ENCODE measurements at places on chromosomes 3 and 15.

DNA sequence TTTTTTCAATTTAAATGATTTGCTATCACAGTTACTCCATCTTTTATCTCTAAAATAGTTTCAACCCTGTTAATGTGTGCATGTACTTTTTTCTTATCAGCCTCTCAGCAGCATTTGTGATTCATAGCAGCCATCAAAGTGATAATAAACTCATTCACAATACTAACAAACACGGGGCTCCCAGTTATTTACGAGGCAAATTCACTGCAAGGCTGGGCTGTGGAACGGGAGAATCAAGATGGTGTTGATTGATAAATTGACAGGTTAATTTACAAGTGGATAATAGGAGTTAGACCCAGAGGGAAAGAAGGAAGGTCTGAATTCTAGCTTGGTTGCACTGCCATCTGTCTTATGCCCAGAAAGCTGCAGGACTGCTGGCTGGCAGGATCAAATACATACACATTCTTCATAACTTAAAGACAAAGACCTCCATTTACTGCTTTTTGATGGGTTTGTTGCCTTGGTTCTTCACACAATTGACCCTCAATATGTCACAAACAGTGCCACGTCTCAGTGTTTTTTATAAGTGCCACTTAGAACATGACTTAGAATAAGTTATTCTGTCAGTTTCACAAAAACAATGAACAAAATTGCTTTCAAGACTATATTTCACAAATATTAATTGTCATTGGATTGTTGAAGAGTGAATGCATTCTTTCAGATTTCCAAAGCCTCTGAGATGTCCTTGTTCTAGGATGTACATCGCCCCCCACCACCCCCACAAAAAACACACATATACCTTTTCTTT is 562.8 kb downstream of the NR2F2 start:
- peak; percentile 6 for DNase-seq

GRCh38 chr15:27679731-27680471 is 419.2 kb downstream of the OCA2 start:
- no peak for DNase-seq

DNA sequence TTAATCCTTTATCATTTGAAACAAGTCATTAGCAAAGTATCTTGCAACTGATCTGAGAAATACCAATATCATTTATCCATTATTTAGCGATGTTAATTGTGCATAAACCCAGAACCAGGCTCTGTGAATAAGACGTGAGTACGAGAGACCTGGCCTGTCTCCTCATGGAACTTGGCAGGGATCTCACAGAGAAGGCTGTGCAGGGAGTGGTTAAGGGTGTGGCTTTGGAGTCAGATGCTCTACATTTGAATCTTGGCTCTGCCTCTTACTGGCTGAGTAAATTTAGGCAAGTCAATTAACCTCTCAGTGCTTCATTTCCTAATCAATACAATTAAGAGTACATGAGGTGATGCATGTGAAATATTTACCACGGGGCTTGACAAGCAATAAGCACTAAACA is 39.9 kb upstream of the TBL1XR1 start:
- DNase-seq = no peak

DNA sequence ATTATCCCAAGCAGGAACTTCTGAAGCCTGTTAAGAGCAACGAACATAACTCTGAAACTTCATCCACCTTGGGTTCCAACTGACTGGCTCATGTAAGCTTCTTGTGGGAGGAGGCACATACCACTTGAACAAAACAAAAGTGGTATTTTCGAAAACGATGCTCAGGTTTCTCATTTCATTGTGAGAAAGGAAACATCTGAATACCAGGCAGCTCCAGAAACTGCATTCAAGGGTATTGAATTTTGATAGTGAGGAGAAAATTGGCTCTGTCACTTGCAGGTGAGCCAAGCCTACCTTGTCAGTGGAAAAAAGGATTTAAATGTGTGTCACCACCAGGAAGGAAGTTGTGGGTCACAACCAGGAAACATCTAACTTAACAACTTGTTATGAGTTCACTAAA is 218.1 kb upstream of the SATB1 start:
- DNase-seq = no peak

DNA sequence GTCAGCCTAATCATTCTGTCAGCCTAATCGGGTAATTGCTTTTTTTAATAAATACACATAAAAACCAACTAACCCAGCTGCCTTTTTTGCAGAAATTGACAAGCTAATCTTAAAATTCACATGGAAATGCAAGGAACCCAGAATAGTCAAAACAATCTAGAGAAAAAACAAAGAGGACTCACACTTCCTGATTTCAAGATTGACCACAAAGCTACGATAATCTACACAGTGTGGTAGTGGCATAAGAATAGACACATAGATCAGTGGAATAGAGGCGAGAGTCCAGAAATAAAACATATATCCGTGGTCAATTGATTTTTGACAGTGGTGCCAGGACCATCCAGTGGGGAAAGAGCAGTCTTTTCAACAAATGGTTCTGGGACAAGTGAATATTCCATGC is 2.4 kb upstream of the C3orf20 start:
- DNase-seq = no peak

DNA sequence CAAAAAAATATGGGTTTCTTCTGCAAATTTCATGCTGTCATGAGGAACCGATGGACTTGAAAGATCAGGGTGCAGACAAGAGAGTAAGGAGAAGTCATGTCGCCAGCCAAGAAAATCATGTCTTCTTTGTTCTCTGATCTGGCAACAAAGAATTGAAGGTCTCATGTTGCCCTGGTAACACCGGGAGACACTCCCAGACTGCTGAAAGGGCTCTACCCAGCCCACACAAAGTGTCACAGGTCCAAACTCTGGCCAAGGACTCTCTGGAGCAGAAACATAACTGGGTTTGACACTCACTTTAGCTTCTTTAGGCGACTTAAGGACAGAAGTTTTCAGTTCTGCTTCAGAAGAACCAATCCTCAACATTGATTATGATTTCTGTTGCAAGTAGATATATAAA is 42.9 kb downstream of the SIDT1 start:
- DNase-seq = no peak

Data from retinal pigment epithelial cell (primary cell).